ENCODE measurements at places on chromosomes 1 and 21. TPM values are rescaled to one million over a fixed set of nuclear protein-coding genes. Genes with fewer than 3 reads are reported as not detected.
A peak's percentile ranks its signal among the peaks of the same experiment; 100 is the strongest.

GRCh38 chr1:208189183-208189582, 55.0 kb downstream of the PLXNA2 start:
- H3K4me3 ChIP-seq = no peak overlapping the region
- peaks cover 11% of the 10 kb centered on the region for H3K4me1 ChIP-seq
- DNase-seq = no peak
- H3K36me3 ChIP-seq = peaks cover 3% of the 10 kb centered on the region
- no peak overlapping the region for H3K27ac ChIP-seq

- no peak for DNase-seq
- no peak overlapping the region for H3K4me3 ChIP-seq
- H3K36me3 ChIP-seq = no peaks in the 10 kb centered on the region
- no peaks in the 10 kb centered on the region for H3K4me1 ChIP-seq
- H3K27me3 ChIP-seq = peaks cover 15% of the 10 kb centered on the region
Measured at GRCh38 chr1:6756457-6756856, 28.8 kb upstream of the CAMTA1 start.

GRCh38 chr1:200131551-200132125, 104.1 kb downstream of the NR5A2 start:
- DNase-seq = no peak
- H3K27ac ChIP-seq = no peak overlapping the region
- H3K4me1 ChIP-seq = peaks cover 13% of the 10 kb centered on the region
- H3K4me3 ChIP-seq = no peak overlapping the region

DNA sequence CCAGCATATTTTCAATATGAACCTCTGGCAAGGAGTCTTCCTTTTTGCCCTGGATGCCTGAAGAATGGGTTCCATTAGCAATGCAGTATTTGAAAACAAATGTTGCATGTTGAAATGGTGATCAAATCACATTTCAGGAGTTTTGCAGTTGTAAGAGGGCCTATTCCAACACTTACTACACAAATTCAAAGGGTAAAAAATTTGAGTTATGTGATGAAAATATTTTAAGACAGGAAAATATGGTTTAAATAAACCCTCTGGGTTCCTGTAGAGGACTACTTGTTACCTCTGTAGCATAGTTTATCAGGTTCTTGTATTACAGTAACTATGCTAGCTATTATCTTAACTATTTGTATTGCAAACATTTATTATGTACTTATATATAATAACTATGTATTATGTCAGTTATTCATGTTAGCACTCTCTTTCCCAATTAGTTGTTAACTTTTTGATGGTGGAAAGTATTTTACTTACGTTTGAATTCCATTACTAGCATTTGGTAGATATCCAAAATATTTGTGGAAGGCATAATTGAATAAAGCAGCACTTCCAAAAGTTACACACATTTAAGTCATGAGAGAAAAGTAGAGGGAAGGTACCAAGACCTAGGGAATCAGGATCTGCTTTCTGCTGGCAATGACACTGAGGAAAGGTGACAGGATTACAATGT, 312.9 kb downstream of the GRIK1 start:
- no peak overlapping the region for H3K4me3 ChIP-seq
- H3K27ac ChIP-seq = no peak overlapping the region
- H3K27me3 ChIP-seq = no peaks in the 10 kb centered on the region
- no peak for DNase-seq
- no peaks in the 10 kb centered on the region for H3K4me1 ChIP-seq

DNA sequence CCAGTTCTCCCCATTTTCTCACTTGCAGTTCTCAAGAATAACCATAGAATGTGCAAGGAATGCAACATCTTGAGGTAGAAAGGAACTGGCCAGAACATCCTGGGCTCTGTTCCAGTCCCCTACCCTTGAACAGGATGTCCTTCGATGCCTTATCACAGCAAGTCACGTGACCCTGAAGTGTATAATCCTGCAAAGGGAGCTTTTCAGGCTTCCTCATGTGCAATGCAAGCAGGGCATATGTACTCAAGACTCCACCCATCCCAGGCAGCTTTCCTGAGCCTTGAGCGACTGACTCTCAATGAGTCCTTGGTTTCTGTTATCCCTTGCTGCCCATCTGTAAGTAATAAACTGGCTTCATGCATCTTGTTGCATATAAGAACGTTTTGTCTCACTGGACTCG, 311.0 kb downstream of the MRPL39 start:
- no peak for DNase-seq
- no peaks in the 10 kb centered on the region for H3K27me3 ChIP-seq
- H3K4me3 ChIP-seq = no peak overlapping the region
- no peak overlapping the region for H3K27ac ChIP-seq

DNA sequence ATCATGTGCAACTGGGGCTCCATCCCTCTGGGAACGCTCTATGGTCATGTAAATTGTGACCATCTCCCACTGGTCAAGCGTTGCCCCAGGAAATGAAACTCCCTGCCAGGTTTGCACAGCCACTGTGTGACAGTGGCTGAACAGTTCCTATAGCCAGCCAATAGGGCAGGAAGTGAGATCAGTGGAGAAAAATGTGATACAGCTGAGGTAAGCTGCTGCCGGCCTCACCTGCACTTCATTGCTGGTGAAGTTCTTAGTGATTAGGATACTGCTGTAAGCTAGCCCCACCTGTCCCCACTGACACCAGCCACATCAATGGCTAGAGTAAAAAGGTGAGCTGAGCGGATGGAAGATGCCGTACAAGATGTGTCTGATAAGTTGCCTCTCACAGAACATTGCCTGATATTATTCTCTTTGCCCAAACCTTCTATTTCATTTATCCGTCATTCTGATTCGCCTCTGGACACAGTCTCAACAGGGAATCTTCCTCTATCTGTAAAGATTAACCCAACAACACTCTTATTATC, 38.4 kb upstream of the CDC42BPA start:
- H3K27me3 ChIP-seq = no peaks in the 10 kb centered on the region
- DNase-seq = no peak
- H3K4me3 ChIP-seq = no peak overlapping the region
- H3K27ac ChIP-seq = peak overlapping the region; percentile 63

- H3K4me3 ChIP-seq = no peak overlapping the region
- no peaks in the 10 kb centered on the region for H3K27me3 ChIP-seq
- no peaks in the 10 kb centered on the region for H3K36me3 ChIP-seq
- no peak for DNase-seq
Measured at GRCh38 chr1:213658457-213658856, 329.3 kb upstream of the PROX1 start.

DNA sequence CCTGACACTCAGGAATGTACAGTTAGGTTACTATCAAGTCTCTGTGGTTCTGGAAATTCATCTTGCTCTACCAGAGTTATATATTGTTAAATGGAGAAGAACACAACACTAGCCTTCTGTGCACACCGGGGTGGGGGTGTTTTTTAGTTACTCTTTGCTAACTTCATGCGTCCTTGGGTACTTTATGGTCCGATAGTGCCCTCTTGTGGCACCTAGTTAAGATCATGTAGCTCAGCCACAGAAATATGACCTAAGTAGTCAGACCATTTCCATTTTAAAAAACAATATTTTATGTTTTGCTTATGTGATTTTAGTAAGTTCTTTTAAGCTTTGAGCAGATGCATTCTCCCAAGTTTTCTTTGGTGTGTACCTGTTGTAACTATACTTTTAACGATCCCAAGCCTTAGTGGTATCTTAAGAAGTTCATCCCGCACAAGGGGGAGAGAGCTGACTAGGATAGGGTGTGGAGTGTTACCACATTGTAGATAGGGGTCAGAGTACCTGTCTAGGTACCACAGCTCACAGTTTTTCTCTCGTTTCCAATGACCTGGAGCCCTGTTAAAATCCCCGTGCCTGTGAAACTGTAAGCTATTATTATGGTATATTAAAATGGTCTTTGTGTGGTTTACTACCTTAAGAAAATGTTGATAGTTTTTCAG, 20.6 kb upstream of the SH3D21 start:
- H3K27ac ChIP-seq = no peak overlapping the region
- no peaks in the 10 kb centered on the region for H3K27me3 ChIP-seq
- H3K4me3 ChIP-seq = no peak overlapping the region
- DNase-seq = no peak
- peaks cover 5% of the 10 kb centered on the region for H3K4me1 ChIP-seq

- H3K4me3 ChIP-seq = no peak overlapping the region
- H3K4me1 ChIP-seq = no peaks in the 10 kb centered on the region
- no peak for DNase-seq
Measured at GRCh38 chr1:193320270-193320669, 133.9 kb upstream of the B3GALT2 start.

DNA sequence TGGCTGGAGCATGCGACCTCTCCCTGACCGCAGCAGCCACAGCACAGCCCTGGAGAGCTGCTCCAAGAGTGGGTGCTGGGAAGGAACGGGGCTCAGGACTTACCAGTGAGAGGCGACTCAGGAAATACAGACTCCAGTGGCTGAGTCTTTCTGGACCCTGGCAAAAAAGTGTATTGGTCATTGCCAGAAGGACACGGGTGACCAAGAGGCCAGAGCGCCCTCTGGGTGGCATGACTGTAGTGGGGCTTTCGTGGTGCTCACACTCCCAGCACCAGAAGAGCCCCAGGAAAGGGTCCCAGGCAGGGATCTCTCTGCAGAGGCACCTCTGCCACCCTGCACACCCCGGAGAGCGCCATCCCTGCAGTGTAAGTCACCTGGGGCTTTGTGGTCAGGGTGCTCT, 8.9 kb upstream of the PRDM16 start:
- H3K27ac ChIP-seq = no peak overlapping the region
- H3K4me1 ChIP-seq = no peaks in the 10 kb centered on the region
- H3K4me3 ChIP-seq = no peak overlapping the region
- DNase-seq = peak; percentile 50

DNA sequence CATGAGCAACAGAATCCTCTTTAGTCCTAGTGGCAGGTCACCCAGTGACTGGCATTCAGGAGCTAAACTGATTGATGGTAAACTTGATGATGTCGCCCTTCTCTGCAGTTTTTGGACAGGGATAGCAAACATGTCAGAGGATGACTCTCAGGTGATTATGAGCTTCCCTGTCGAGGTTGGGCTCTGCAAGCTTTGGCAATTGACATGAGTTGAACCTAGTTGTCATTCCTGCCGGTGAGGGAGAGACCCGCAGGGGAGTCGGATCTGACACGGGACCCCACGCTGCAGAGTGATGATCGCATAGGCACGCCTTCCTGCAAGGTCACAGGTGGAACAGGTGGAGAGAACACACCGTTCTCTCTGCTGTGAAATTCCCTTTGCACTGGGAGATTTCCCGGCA, 438.0 kb upstream of the VAMP3 start:
- H3K27ac ChIP-seq = no peak overlapping the region
- no peak overlapping the region for H3K4me3 ChIP-seq
- DNase-seq = no peak
- no peaks in the 10 kb centered on the region for H3K36me3 ChIP-seq
- peaks cover 5% of the 10 kb centered on the region for H3K4me1 ChIP-seq
- H3K27me3 ChIP-seq = peaks cover 10% of the 10 kb centered on the region

- no peaks in the 10 kb centered on the region for H3K4me1 ChIP-seq
- H3K4me3 ChIP-seq = no peak overlapping the region
Measured at GRCh38 chr21:34630536-34631143, 15.7 kb upstream of the RCAN1 start.

GRCh38 chr1:218031901-218032300, 253.2 kb upstream of the RRP15 start:
- no peaks in the 10 kb centered on the region for H3K36me3 ChIP-seq
- no peak overlapping the region for H3K4me3 ChIP-seq
- H3K27ac ChIP-seq = no peak overlapping the region

- no peak for DNase-seq
- H3K27me3 ChIP-seq = no peaks in the 10 kb centered on the region
- no peak overlapping the region for H3K27ac ChIP-seq
- H3K36me3 ChIP-seq = no peaks in the 10 kb centered on the region
- peaks cover 12% of the 10 kb centered on the region for H3K4me1 ChIP-seq
- H3K4me3 ChIP-seq = no peak overlapping the region
Measured at GRCh38 chr1:14974361-14974760, 179.2 kb upstream of the TMEM51 start.

- H3K27me3 ChIP-seq = no peaks in the 10 kb centered on the region
- H3K4me1 ChIP-seq = no peaks in the 10 kb centered on the region
Measured at GRCh38 chr1:20603504-20604464, 14.9 kb downstream of the CDA start.

DNA sequence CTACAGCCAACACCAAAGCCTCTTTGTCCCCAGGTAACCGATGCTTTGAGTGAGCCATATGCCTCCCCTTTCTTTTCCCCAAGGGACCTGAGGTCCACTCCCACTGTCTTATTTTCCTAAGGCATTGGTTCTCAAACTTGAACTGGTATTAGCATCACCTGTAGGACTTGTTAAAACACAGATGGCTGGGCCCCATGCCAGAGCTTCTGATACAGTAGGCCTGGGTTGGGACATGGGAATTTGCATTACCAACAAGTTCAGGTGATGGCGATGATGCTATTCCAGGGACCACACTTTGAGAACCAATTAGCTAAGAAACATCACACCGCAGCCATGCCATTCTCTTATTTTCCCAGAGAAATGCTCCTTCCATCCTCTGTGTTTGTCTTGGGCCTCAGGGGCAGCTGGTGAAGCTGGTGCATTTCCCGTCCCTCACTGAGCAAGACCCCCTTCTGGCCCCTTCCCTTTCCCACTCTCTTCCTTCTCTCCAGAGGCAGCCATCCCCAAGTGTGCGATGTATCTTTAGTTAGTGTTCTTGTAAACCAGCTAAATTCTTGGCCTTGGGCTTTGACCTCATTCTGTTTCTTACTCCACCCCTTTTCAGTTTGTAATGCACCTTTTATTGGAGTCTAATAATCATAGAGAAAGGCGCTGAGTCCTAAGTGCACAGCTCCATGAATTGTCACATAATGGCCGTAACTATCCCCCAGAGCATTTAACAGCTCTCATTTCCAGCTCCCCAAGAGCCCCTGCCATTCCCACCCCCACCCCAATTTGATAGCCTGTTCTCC, 14.2 kb upstream of the TTC22 start:
- H3K4me1 ChIP-seq = no peaks in the 10 kb centered on the region
- no peak for DNase-seq
- no peak overlapping the region for H3K27ac ChIP-seq
- H3K36me3 ChIP-seq = no peaks in the 10 kb centered on the region
- H3K27me3 ChIP-seq = no peaks in the 10 kb centered on the region
- H3K4me3 ChIP-seq = no peak overlapping the region

GRCh38 chr1:205972491-205973168, 29.4 kb upstream of the SLC26A9 start:
- no peak overlapping the region for H3K4me3 ChIP-seq
- peaks cover 10% of the 10 kb centered on the region for H3K4me1 ChIP-seq
- no peaks in the 10 kb centered on the region for H3K36me3 ChIP-seq
- H3K27ac ChIP-seq = no peak overlapping the region

The G0S2 gene
- 36.5 TPM for total RNA-seq

The TGFBR3 gene
- total RNA-seq = 55.9 TPM

The FCRL1 gene
- 1.4 TPM for total RNA-seq

The SEC16B gene
- 2.2 TPM for total RNA-seq

The SLC22A15 gene
- 25.7 TPM for total RNA-seq

The B3GALT5 gene
- not detected for total RNA-seq

The C21orf91 gene
- 16.8 TPM for total RNA-seq

All from upper lobe of right lung (tissue), 1 donor.